Stimulated activated CD8-positive, alpha-beta memory T cell treated with anti-CD3 and anti-CD28 coated beads, Interleukin-15, amount 100 ng/mL, for 24 hours (primary cell): ENCODE measurements at places on chromosomes 1 and 21.

GRCh38 chr21:32888971-32889370 lies 117.4 kb upstream of the PAXBP1 start:
- no peak for DNase-seq

DNA sequence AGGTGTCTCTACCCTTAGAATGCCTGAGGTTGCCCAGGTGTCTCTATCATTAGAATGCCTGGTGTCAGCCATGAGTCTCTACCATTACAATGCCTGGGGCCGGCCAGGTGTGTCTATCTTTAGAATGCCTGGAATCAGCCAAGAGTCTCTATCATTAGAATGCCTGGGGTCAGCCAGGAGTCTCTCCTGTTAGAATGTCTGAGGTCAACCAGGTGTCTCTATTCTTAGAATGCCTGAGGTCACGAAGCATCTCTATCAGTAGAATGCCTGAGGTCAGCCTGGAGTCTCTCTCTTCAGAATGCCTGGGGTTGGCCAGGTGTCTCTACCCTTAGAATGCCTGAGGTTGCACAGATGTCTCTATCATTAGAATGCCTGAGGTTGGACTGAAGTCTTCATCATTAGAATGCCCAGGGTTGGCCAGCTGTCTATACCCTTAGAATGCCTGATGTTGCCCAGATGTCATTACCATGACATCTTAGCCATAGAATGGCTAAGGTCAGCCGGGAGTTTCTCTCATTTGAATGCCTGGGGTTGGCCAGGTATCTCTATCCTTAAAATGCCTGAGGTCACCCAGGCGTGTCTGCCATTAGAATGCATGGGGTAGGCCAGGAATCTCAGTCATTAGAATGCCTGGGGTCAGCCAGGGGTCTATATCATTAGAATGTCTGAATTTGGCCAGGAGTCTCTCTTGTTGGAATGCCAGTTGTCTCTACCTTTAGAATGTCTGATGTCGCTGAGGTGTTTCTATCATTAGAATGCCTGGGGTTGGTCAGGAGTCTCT lies 44.0 kb downstream of the RNF187 start:
- DNase-seq = no peak

DNA sequence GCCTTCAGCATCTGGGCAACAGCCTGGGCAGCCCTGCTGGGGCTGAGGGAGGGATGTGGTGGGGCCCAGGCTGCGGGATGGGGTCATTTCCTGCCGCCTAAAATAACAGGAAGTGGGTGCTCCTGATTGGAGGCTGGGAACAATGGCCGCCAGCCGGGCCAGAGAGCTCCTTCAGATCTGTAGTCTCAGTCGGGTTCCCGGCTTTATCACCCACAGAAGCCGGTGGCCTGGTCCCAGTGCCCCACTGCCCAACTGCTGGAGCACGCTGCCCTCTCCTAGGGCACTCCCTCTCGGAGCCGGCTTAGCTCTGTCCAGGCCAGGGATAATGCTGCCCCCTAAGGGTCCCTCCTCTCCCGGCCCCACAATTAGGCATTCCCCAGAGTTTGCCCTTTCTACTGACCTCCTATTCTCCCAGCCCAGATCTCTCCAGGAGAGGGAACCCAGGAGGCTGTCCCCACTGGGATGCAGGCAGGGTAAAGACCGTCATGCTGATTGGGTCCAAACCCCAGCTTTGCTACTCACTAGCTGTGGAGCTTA lies 5.1 kb downstream of the MAP7D1 start:
- DNase-seq = no peak

GRCh38 chr21:36450511-36450910 lies 29.4 kb downstream of the CLDN14 start:
- DNase-seq = no peak

DNA sequence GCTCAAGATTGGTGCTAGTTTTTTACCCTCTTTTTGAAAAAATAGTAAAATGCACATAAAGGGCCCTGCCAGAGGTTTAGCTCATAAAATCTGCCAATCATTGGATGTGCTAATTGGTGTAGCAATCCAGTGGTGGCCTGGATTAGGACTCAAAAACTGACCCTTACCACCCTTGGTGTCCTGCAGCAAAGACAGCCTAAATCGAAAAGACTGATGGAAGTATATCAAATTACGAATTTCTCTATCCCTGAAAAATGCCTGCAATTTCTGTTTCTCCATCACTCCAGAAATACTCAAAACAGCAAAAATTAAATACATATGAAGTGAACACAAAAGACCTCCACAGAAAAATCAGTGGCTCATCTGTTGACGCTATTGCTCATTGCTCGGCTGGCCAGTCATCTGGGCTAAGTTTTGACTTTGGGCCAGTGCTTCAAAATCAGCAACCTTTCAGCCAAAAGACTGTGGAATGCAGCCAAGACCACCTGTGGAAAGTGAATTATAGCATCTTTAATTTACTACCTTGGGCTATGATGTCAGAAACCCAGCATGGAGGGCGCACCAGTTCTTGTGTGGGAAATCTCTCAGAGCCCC lies 30.0 kb downstream of the WLS start:
- no peak for DNase-seq

GRCh38 chr1:240539769-240540414 lies 72.1 kb downstream of the GREM2 start:
- no peak for DNase-seq

DNA sequence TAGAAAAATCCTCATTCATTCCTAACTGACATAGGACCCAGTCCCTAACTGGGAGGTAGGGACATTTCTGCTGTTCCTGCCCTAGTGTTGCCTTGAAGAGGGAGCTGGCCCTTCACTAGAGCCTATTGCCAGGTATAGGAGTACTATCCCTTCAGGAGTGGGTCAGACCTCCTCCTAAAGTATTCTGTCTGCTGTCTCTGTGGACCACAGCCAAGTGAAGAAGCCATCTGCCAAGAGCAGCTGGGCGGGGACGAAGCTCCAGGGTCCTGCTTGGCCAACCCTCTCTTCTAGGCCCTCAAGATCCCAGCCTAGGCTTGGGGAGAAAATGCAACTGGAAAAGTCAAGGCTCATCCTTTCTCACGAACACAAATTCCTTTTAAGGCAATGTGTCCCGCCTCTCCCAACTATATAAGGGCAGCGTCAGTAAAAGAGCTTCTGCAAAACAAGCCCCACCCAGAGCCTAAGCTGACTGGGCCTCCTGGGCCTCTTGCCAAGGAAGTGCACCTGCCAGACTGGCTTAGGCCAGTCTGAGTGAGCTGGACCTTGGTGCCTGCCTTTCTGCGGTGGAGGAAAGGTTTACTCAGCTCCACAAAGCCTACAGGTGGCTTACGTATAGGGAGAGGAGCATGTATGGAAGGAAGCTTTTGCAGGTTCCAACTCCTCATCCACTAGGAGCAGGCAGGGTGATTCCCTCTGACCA lies 638 bp upstream of the TUFT1 start:
- DNase-seq = no peak
